ENCODE measurements at places on chromosomes 2 and 18.

GRCh38 chr18:31190919-31191318, 28.3 kb upstream of the DSC1 start:
- no peak for DNase-seq

- DNase-seq = no peak
Observed at GRCh38 chr2:195021711-195022507, 635.1 kb upstream of the SLC39A10 start.

DNA sequence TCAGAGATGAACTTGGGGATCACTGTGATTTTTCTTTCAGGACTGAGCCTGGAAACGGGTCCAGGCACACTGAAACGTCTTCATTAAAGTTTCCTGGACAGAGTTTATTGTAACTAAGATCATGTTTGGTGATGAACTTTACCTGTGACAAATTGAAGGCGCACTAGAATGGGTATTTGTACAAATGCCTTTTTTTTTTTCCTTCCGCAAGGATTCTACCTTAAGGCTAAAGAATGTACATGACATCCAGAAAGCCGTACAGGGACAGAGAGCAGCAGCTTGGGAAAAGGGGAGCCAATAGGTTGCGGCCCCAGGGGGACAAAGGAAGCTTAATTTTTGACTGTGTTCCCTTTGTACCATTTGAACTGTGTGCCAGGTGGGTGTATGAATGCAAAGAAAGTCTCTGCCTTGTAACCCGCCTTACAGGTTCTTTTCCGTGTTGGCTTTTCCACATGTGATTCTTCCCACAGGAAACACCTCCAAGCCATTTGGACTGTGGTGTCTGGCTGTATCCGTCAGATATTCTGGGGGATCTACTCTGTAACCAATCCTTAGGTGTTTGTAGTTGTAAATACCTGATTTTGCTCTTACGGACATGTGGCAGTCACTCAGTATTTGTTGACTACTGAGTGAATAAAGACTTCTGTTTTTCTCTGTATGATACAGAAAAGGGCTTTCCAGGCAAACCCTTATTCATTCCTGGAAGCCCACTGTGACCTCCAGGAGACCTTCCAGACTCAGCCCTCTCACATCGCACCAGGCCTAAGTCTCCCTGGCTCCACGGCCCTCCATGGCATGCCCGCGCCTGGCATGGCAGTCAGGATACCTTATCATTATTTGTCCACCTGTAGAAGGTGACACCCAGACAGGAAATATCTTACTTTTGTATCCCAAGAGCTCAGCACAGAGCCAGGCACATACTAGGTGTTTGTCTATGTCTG, 1.1 kb downstream of the LRRFIP1 start:
- DNase-seq = no peak

DNA sequence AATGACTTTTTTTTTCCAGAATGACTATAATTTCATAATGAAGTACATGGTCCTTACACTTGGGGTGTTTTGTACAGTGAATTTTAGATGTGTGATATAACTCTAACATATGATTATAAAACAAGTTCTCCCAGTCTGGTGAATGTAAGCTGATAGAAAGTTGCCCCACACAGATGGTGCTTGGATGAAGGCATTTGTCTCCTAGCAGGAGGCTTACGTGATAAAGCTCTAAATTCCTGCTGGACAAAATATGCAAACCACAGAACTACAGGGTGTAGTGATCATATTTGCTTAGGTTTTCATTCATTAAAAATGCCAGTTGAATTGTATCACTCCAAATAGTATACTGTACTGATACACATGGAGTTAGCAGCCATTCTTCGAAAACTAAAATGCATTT, 85.5 kb downstream of the DSC3 start:
- no peak for DNase-seq

- no peak for DNase-seq
Observed at GRCh38 chr2:18180031-18180610, 301.7 kb downstream of the KCNS3 start.

- DNase-seq = no peak
Observed at GRCh38 chr2:236360496-236360895, 96.3 kb upstream of the ASB18 start.

DNA sequence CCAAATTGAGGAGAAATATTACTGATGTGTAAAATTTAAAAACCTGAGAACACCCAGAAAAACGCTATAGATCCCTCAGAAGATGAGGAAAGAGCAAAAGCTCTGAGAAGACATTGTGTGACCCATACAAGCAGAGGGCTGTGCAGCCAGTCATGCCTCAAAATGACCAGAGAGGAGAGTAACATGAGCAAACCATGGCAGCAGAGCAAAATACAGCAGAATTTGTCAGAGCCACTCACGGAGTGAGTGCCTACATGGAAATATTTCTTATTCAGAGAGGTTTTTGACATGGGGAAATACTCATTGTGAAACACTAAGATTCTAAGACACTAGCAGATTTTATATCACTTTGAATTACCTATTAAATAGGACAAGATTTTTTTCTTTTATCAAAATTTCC, 96.8 kb upstream of the DNAJC10 start:
- DNase-seq = no peak

- no peak for DNase-seq
Observed at GRCh38 chr2:149729586-149729985, 142.0 kb upstream of the MMADHC start.

- no peak for DNase-seq
Observed at GRCh38 chr18:58829263-58829662, 35.4 kb upstream of the ZNF532 start.

DNA sequence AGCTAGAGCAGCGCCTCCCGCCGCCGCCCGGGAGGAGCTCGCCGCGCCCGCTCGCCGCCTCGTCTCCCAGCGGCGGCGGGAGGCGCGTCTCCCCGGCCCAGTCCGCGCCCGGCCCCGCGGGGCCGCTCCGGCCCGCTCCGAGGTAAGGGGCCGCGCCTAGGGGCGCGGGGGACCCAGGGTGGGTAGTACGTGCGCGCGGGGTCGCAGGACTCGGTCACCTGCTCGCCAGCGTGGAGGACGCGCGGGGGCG, 259 bp downstream of the NPAS2 start:
- DNase-seq = no peak

DNA sequence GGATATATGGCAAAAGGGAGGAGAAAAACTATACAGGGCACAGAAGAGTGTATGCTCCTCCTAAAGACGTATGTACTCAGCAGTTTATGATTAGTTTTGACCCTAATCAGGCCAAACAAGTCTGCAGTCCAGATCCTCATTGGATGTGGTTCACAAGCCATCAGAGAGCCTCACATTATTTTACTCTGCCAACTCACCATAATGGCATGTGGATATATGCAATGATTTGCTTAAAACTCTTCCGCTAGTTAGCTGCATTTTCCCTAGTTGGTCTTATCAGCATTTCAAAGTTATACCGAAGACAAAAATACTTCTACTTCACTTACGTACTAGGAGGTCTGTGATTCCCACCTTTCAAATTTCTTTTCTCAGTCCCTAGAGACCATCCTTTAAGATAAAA, 198.4 kb downstream of the CMPK2 start:
- DNase-seq = no peak

DNA sequence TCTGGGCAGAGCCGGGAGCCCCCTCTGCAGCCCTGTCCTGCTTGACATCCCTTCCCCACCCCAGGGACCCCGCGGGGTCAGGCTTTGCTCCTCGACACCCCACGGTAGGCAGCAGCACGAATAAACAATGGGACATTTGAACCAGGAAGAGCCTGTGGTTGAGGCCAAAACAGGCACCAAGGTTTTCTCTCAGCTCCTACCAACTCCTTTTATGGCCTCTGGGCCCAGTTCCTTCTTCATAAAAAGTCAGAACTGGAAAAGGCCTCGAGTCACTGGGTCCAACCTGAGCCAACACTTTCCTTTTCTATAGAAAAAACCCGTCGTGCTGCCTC, 20.6 kb downstream of the TEX44 start:
- no peak for DNase-seq
